ENCODE measurements at places on chromosomes 2 and 18.

GRCh38 chr2:151762694-151763093 lies 28.4 kb upstream of the NEB start:
- DNase-seq = no peak

GRCh38 chr2:148957023-148957422 lies 81.5 kb upstream of the LYPD6B start:
- no peak for DNase-seq

- DNase-seq = no peak
Observed at GRCh38 chr2:111522231-111522768, 361.7 kb downstream of the ANAPC1 start.

GRCh38 chr2:204116159-204116792 lies 179.7 kb downstream of the ICOS start:
- no peak for DNase-seq

GRCh38 chr2:42102591-42103450 lies 55.0 kb downstream of the PKDCC start:
- DNase-seq = no peak

GRCh38 chr2:236396818-236397350 lies 132.7 kb upstream of the ASB18 start:
- DNase-seq = no peak

DNA sequence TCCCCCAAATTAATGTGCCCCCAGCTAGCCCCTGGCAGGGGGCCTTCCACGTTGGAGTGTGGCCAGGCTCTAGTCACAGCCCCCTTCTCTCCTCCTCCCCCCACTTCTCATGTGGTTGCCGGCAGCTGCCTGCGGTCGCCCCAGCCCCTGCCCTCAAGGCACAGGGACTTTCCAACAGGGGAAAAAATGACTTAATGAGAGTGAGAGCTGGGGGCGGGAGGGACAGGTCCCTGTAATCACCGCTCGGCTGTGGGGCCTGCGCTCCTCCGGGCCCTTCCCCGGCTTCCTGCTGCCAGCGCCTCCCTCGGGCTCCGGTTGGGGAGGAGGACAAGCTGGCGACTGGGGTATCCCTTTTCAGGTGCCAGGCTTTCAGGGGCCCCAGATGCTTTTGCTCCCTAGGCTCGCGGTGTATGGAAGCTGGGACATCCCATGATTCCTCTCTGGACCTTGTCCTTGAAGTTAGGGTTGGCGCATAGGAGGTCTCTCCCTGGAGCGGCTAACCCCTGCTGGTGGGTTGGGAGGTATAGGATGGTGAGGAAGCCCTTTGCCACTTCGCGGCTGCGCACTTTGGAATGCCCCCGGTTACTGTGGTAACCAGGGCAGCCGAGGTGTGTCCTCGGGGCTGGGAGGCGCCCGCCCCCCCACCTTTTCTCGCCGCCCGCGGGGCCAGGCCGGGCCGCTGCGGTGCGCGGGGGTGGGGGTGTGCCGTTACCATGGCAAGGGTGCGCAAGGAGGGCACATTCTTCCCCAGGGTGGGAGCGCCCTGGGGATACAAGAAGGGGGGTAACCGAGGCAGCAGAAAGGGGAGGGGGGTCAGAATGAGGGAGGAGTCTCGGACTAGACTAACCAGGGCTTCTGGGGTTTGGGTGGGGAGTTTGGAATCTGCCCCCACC lies 16.1 kb downstream of the WNT10A start:
- DNase-seq = peak; percentile 66

DNA sequence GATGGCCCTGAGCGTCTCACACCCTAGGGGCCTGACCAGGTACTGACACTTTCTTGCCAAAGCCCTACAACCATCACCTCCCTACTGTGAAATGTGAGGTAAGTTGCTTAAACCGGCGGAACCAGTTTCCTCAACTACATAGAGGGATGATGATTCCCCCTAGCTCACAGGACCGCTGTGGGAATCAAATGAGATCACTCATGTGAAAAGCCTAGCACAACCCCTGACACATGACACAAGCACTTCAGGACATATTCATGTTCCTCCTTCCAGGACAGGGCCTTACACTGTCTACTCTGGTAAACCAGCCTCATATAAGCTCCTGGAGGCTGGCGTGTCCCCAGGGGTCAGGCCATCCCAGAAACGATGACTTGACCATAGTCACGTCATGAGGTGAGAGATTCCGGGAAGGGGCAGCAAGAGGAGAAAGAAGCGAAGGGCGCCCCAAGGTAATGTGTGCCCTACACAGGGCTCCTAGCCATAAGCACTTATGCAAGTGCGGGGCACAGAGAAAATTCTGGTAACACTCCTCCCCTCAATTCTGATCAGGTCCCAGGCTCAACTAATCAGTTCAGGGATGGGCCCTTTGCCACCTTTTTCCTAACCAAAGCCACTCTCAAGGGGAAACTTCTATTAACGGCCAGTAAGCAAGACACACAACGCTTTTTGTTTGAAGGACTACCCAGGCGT lies 49.5 kb downstream of the C2orf42 start:
- DNase-seq = no peak

DNA sequence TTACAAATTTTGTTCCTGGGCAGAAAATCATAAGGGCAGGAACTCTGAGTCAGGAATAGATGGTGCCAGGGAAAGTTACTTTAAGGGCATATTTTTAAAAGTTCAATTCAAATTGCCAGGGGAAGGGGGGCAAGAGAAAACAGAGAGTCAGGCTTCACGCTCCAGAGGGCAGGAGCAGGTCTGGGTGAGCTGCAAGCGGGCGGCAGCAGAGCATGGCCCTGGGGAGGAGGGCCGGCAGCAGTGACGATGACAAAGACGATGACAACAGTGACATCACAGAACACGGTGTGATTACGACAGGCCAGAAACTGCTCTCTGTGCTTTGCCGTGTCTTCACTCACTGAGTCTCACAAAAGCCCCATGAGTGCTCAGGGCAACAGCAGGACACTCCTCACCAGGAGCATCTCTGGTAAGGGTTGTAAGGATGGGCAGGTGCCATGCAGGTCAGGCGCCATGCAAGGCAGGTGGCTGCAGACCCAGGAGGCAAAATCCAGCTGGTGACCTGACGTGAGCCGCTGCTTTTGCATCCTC lies 23.3 kb downstream of the CHST10 start:
- DNase-seq = no peak

GRCh38 chr2:211494085-211494484 lies 937.7 kb downstream of the CPS1 start:
- no peak for DNase-seq

GRCh38 chr2:117832905-117833613 lies 18.6 kb downstream of the DDX18 start:
- no peak for DNase-seq

DNA sequence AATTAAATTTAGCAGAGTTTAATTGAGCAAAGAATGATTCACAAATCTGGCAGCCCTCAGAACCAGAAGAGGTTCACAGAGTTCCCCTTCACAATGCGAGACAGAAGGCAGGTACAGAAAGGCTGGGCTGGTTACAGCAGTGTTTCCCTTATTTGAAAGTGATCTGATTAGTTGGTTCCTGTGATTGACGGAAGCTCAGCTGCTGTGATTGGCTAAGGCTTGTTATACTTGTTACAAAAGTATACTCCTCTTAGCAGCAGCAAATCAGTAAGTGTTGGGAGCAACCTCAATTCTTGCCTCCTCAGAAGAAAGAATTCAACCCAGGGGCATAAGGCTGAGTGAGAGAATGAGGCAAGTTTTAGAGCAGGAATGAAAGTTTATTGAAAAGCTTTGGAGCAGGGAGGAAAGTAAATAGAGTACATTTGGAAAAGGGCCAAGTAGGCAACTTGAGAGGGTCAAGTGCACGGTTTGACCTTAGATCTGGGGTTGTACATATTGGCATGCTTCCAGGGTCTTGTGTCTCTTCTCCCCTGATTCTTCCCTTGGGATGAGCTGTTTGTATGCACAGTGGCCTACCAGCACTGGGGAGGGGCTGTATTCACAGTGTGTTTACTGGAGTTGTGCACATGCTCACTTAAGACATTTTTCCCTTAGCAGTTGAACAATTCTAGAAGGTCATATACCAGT lies 431.8 kb upstream of the RAB12 start:
- DNase-seq = peak; percentile 26

DNA sequence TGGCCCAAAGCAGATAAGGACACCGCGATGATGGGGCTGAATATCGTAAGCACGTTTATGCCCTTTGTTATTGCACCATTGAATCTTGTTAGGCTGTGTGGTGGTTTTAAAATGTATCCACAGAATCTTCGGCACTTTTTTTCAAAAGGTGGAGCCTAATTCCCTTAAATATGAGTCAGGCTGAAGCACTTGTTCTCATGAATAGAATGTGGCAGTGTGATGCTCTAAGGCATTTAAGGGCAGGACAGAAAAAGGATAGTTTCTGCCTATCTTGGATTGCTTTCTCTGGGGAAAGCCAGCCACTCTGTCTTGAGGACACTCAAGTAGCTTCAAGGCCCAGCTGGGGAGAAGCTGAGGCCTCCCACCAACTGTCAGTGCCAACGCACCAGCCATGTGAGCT lies 39.6 kb downstream of the ABCA12 start:
- no peak for DNase-seq

GRCh38 chr18:37408676-37409265 lies 156.8 kb downstream of the CELF4 start:
- no peak for DNase-seq

- DNase-seq = no peak
Observed at GRCh38 chr18:49360582-49360981, 99.9 kb downstream of the DYM start.

- peak; percentile 93 for DNase-seq
Observed at GRCh38 chr2:8230466-8230865, 451.4 kb upstream of the ID2 start.

- no peak for DNase-seq
Observed at GRCh38 chr18:62399276-62399675, 74.2 kb downstream of the TNFRSF11A start.

GRCh38 chr2:73071360-73072128 lies at the start of gene SFXN5:
TSS of gene SFXN5 (minus strand) at chr2:73071712. CDS start at chr2:73071705, 7 bp downstream.
- DNase-seq = peak; percentile 94

DNA sequence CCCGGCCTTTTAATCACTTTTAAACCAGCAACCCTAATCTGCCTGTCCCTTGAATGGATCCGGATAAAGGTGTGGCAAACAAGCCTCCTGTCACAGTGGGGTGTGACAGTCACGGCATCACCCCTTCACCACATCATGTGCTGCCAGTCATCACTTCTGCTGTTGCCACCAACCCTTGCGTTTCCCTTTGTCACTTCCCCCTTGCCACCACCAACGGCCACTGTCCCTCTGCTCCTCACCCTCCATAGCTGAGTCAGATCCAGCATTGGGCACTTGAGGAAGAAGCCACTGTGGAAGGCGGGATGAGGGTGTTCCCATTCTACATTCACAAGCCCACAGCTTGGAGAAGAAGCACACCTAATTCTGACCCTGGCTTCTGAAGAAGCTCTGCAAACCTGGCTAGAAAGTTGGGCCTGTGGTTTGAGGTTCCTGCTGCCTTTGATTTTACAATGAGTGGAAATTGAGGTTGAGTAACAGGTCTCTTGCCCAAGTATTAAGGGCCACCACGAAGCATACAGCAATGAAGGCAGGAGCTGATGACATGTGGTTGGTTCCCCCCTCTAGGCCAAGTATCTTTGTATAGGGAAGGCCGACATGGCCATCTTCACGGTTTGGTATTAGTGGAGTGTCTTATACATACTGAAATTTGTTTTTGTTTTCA lies 22.9 kb upstream of the DARS1 start:
- no peak for DNase-seq

DNA sequence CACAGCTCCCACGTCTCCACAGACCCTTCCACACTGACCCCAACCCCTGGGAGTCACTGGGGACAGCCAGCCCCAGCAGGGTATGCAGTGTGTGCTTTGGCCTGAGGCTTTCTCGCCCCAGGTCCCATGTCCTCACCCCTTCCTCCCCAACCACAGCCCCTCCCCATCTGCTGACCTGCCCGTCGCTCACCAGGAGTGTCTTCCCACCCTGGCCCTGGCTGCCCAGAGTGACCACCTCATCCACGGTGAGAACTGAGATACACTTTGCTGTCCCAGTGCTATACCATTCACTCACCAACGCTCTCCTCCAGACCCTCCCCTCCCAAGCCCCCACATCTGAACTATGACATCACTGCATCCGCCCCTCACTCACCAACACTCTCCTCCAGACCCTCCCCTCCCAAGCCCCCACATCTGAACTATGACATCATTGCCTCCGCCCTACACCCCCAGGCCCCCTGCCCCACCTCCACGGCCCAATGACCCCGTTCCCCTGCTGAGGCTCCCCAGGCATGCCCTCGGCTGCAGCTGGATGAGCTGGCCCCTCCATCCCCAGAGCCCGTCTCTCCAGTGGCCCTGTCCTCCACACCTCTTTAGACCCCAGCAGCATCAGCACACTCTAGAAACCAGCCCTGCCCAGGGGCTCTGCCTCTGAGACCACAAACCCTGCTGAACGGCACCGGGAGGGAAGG lies 55.2 kb downstream of the ANKMY1 start:
- no peak for DNase-seq

- no peak for DNase-seq
Observed at GRCh38 chr2:186755066-186755465, 61.2 kb downstream of the FAM171B start.

GRCh38 chr2:238568455-238569440 lies 142.0 kb downstream of the ASB1 start:
- no peak for DNase-seq

GRCh38 chr2:241858206-241859016 lies at the start of gene PDCD1:
TSS of gene PDCD1 (minus strand) at chr2:241858894. CDS start at chr2:241858838, 56 bp downstream.
- DNase-seq = no peak

- peak; percentile 84 for DNase-seq
Observed at GRCh38 chr2:7427293-7428060, 510.3 kb downstream of the RNF144A start.

GRCh38 chr18:27845897-27846296 lies 331.0 kb downstream of the CDH2 start:
- DNase-seq = no peak

DNA sequence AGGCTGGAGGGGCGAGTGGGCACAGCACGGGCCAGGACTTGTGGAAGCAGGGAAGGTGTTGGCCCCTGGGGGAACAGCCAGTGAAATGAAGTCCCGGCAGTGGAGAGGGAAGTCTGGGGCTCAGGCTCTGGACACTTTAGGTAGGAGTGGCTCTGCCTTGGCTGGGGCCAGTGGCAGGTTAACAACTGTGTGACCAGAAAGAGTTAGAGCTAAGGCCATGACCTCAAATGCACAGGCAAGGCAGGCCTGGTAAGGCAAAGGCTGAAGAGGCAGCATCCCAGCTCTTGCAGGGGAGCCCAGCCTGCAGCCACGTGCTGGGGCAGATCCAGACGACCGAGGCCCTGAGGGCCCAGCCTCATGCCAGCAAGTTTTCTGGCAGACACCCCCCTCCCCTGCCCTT lies 21.5 kb downstream of the PCARE start:
- DNase-seq = no peak

DNA sequence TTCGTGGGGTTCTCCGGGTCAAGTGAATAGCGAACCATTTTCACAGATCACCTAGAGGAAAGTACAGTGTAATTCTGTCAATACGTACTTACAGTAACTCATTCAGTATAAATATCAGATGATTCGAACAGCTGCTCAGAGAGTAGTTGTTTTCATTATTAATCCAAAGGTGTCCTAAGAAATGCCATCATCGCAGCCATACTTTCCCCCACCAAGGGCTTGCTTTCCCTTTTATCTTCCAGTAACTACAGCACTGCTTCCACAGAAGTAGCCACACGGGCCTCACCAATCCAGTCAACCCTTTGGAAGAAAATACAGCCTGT lies 4.5 kb upstream of the C18orf32 start:
- DNase-seq = no peak

- DNase-seq = no peak
Observed at GRCh38 chr2:220678943-220679342, 893.2 kb downstream of the EPHA4 start.

- no peak for DNase-seq
Observed at GRCh38 chr2:174439323-174439722, 43.8 kb downstream of the SCRN3 start.

- DNase-seq = no peak
Observed at GRCh38 chr2:217852555-217853211, 150.1 kb downstream of the TNS1 start.

- DNase-seq = no peak
Observed at GRCh38 chr2:127695491-127696472, 5.5 kb upstream of the SFT2D3 start.
